ENCODE measurements at places on chromosomes 3 and 15.

- peak; percentile 100 for DNase-seq
Observed at GRCh38 chr3:12193485-12194165, 34.9 kb upstream of the TIMP4 start.

DNA sequence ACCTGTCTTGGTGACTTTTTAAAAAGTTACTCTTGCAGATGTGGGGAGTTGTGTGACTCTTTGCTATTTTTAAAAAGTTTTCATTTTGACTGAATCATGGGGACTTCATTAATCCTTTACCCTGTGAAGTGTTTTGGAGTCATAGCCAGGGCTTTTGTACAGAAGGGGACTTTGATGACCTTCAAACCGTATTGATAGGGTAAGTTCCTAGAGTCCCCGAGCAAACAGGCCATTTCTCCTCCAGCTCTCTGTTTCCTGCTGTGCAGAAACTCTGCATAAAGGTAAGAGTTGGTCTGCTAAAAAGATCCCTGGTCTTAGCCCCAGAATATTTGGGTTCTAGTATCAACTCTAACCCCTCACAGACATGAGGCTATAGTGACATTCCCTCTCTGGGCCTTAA lies 170.8 kb upstream of the BCL6 start:
- no peak for DNase-seq

GRCh38 chr15:39846108-39846507 lies 63.5 kb upstream of the FSIP1 start:
- no peak for DNase-seq

GRCh38 chr3:140438736-140439470 lies 239.0 kb upstream of the TRIM42 start:
- DNase-seq: no peak

GRCh38 chr3:39896184-39896583 lies 86.8 kb downstream of the MYRIP start:
- no peak for DNase-seq

- no peak for DNase-seq
Observed at GRCh38 chr3:127671523-127672428, 976 bp upstream of the ABTB1 start.

GRCh38 chr15:92043283-92043682 lies 189.8 kb downstream of the SLCO3A1 start:
- no peak for DNase-seq

GRCh38 chr3:22495791-22496190 lies 707.3 kb upstream of the UBE2E2 start:
- DNase-seq: no peak
